ENCODE measurements at places on chromosomes 7 and 10.
A peak's percentile ranks its signal among the peaks of the same experiment; 100 is the strongest.

DNA sequence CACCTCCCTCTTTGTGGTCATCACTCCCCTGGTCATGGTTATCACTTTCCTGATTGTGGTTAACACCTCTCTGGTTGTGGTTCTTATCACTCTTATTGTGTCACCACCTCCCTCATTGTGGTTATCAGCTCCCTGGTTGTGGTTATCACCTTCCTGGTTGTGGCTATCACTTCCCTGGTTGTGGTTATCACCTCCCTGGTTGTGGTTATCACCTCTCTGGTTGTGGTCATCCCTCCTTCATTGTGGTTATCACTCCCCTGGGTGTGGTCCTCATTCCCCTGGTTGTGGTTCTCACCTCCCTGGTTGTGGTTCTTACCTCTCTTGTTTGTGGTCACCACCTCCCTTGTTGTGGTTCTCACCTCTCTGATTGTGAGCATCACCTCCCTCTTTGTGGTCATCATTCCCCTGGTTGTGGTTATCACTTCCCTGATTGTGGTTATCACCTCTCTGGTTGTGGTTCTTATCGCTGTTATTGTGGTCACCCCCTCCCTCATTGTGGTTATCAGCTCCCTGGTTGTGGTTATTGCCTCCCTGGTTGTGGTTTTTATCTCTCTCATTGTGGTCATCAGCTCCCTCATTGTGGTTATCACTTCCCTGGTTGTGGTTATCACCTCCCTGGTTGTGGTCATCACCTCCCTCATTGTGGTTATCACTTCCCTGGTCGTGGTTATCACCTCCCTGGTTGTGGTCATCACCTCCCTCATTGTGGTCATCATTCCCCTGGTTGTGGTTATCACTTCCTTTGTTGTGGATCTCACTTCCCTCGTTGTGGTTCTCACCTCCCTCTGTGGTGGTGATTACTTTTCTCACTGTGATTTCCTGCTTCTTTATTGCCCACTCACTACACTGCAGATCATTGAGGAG, 106.7 kb downstream of the GPR26 start:
- no peak for DNase-seq

GRCh38 chr10:4267086-4267773, 482.2 kb upstream of the KLF6 start:
- no peak for DNase-seq

GRCh38 chr10:46263831-46264268, 22.9 kb upstream of the ANTXRL start:
- DNase-seq: no peak

- DNase-seq: no peak
These were observed 1103.7 kb upstream of the CELF2 start for GRCh38 chr10:9913876-9914514.

DNA sequence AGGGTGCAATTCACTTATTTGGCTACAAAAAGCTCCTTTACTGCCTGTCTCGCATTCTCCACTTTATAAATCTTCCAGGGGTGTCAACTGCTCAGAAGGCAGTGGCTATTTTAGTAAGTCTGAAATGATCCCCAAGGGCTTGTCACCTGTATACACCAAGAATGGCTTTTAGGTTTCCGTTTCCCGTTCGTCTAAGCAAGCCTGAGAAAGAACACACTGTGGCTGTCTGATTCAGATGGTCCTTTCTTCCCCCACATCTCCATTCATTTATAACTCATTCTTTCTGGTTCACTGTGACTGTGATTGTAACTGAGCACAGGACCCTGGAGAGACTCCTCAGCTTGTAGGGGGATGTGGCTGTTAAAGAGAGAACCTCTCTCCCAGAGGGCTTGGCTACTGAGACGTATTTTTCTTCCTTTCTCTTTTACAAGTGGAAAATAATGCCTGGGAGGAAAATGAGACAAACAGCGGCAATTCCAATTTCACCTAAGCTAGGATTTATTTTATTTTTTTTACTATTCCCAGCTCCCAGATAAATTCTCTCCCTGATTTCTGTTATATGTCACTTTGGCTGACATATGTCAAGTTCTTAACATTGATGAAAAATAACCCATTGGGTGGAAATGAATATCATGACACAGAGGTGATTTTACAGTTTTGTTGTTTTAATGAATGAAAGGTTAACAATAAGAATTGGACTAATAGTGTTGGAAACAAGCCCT, 129.3 kb downstream of the FAM107B start:
- DNase-seq: no peak

- DNase-seq: no peak
These were observed 6.8 kb downstream of the LDB1 start for GRCh38 chr10:102113261-102113955.

GRCh38 chr10:104807581-104808310, 166.7 kb downstream of the SORCS3 start:
- no peak for DNase-seq

GRCh38 chr7:44894888-44895580, 9.7 kb upstream of the PURB start:
- DNase-seq: no peak

DNA sequence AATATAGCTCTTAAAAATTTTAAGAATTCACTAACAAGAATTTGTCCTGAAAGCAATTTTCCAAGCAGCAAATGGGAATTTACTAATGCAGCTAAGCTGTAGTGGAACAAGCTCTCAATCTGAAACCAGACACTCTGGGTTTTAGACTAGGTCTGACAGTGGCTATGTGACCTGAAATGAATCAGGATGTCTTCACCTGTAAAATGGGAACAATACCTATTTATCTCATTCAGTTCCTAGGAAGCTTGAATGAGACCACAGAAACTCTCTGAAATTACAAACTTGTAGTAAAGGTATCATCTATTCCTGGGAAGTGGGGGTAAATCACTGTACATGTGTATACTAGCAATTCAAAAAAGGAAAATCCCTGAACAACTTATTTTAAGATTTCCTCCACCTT, 1.2 kb downstream of the DNAJC2 start:
- no peak for DNase-seq

GRCh38 chr7:41375582-41375981, 327.3 kb downstream of the INHBA start:
- no peak for DNase-seq

- DNase-seq: no peak
These were observed 6.7 kb downstream of the TES start for GRCh38 chr7:116216956-116217571.

DNA sequence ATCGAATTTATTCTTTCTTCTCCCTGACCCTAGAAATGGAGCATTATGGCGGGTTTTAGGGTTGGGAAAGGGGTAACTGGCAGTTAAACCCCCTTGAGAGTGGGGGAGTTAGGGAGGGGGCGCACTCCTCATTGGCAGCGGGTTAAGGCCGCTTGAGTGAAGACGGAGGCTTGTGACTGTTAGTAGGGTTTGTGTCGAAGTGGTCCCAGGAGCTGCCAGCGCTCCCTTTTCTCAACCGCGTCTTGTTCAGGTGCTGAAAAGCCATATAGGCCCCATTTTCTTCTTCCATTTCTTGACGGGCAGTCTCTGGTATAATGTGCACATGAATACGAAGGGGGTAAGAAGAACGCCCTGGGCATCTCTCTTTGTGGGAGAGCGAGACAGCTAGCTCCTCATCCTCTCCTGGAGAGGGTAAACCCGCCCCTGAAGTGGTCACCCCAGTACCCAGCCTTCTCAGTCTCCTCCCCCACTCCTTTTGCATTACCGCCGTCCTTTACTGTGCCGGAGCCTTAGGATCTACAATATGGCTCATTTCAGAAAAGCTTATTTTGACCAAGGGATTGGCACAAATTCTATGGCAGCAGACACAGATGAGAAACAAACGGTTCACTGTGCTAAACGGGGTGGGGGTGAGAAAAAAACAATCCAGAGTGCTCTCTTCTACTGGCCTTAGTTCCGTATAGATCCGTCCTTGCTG, 836 bp downstream of the KMT2E start:
- DNase-seq: no peak

DNA sequence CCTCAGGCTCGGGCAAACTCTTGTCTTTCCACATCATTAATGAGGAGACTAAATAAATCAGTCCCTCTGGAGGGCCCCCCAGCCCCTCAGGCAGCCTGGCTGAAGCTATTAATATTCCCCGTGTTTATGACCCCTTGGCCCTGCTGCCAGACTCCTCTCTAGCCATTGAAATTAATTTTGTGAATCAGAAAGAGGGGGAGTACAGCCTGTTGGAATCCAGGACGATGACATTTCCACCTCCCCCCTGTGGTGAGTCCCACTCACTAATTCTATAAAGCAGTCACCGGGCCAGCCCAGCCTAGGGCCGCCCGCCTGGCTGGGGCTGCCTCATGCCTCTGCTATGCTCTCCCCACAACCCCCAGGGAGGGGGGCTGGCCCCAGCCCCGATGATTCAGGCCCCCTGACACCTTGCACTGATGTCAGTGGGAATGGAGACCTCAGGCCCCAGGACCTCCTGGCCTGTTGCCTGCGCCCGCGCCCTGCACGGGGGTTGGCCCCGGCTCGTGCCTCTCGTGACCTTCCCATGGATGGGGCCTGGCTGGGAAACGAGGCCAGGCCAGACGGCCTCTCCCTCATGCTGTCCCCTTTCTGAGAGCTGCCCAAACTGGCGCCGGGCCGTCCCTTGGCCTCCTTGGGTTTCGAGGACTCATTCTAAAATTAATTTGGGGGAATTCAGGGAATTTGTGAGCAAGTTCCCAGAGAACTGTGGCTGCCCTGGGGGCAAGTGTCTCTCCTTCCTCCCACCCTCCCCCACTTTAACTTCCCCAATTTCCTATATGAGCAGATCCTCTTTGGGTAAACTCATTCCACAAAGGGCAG, 34.0 kb downstream of the TMEM270 start:
- DNase-seq: peak; percentile 89

- no peak for DNase-seq
These were observed 285.1 kb upstream of the SP8 start for GRCh38 chr7:21071561-21072501.

- DNase-seq: no peak
These were observed 56.3 kb upstream of the BMPER start for GRCh38 chr7:33849004-33849403.

- no peak for DNase-seq
These were observed 31.3 kb upstream of the GDI2 start for GRCh38 chr10:5844345-5845055.

DNA sequence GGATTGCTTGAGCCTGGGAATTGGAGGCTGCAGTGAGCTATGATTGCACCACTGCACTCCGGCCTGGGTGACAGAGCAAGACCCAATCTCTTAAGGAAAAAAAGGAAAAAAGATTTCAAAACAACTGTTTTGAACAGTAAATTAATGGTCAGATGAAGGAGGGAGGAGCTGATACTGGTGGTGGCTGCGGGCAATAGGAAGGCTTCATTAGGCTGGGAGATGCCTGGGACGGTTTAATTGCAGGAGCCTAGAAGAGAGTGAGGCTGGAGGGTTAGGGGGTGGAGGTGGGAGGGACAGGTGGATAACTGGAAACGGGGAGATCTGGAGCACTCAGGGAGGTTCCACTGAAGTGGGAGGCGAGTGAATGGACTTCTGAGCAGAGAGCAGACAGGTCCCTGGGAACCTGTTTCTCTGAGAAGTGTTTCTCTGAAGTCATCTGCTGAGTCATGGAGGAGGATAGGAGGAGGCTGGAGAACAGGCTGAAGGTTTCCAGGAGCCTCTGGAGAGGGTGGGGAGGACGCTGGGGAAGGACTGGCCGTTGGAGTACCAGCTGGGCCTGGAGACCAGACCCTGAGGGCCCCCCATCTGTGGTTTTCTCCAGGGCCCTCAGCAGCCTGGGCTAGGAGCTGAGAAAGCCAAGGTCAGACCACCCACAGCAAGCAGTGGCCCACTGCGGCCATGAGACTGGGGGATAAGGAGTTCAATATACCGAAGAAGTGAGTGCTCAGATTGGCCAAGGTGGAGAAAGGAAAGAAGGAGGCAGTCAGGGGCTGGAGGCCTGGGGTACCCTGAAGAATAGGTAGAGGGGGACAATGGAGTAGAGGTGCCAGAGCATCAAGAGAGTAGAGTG, 14.4 kb upstream of the YWHAG start:
- no peak for DNase-seq
